ENCODE measurements at places on chromosomes 2 and 18.

DNA sequence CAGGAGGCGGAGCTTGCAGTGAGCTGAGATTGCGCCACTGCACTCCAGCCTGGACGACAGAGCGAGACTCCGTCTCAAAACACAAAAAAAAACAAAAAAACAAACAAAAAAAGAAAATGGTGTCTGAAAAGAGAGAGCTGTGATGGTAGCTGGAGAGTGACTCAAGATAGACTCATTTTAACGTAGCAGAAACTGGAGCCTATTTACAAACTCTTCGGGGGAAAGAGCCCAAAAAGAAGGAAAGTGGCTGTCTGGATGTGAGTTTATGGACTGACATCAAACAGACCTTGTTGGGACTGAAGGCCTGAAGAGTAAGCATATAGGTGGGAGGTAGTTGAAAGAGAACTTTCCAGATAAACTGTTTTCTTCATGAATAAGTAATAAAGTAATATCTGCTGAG, 51.8 kb downstream of the LIMS1 start:
- no peak for DNase-seq

- DNase-seq: no peak
Measured at GRCh38 chr18:28153485-28154065, 23.4 kb downstream of the CDH2 start.

DNA sequence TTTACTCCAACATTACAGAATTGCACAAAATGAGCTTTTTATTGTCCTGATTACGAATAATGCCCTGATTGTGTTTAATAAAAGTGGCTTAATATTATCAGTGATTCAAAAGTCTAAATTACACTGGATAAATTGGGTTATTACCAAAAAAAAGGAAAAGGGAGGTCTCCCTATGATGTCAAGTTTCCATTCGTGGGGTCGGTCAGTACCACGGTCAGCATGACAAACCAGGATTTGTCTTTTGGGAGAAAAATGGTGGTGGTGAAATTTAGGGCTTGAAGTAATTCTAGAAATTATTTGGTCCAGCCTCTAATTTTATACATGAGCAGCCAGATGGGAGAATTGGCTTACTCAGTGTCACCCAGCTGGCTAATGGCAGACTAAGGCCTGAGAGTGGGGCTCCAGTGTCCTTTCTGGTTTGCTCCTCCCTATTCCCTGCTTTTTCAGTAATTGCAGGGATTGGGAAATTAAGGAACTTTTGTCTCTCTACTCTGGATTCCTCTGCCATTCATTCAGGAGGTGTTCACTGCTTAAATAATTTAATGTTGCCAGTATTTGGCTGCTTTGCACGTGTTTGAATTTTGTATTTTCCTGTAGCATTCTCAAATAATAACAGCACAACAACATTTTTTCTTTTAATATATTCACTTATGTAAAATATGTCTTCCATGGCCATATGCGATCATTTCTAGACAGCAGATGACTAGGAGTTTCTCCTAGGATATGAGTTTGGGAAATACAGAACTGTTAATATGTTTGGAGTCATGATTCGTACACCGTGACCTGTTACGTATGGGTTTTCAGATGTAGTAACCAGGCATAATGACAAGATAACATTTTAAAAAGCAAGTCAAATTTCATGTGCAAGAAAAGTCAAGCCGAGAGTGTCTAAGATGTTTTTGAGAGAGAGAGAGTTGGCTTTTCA, 128.9 kb upstream of the NOSTRIN start:
- DNase-seq: no peak

DNA sequence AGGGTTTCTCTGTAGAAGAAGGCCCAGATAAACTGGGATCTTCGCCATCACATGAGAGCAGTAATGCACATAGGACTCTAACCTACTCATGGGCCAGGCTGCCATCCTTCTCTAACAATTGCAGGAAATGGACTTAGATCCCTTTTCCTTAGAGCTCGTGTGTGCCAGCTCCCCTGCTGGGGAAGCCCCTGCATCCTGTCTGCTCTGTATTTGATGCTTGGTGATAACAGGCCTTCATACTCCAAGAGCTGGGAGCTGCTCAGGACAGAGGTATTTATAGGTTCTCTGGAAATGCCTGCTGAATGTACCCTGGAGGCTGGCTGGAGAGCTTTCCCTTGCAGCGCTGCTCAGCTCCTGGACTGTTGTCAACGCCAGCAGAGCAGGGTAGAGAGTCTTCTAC, 249.6 kb downstream of the MTX2 start:
- peak; percentile 99 for DNase-seq

- no peak for DNase-seq
Measured at GRCh38 chr18:35564795-35565453, 16.6 kb upstream of the GALNT1 start.

DNA sequence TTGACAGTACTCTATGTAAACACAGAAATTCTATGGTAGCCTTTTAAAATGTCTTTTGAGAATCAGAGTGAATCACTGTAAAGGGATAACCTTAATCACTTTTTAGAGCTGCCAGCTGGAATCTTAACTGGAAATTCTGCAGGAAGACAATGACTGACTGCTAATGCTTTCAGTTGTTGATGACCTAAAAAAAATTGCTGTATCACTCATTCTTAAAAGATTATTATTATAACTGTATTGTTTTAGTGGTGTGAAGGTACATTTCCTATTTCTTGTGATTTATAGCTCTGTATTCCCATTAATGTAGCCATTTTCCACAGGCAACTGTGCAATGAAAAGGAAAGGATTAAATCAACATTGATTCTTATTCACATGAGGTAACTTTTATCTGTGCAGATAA, 260.5 kb downstream of the CALCRL start:
- peak; percentile 91 for DNase-seq

DNA sequence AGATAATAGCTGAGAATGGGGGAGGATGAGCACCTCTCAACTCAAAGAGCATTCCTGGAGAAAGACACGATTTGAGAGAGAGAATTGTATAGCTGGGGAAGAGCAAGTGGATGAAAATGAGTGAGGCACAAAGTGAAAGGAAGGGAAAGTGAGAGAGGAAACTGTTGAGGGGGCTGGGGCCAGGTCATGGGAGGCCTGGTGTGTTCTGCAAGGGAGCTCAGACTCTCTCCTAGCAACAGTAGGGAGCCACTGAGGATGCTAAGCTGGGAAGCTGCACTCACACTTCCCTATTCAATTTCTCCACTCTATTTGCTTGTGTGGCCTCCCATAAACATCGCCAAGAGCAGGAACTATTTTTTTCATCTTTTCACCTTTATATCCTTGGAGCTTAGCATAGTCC, 14.8 kb downstream of the EVA1A start:
- DNase-seq: no peak

DNA sequence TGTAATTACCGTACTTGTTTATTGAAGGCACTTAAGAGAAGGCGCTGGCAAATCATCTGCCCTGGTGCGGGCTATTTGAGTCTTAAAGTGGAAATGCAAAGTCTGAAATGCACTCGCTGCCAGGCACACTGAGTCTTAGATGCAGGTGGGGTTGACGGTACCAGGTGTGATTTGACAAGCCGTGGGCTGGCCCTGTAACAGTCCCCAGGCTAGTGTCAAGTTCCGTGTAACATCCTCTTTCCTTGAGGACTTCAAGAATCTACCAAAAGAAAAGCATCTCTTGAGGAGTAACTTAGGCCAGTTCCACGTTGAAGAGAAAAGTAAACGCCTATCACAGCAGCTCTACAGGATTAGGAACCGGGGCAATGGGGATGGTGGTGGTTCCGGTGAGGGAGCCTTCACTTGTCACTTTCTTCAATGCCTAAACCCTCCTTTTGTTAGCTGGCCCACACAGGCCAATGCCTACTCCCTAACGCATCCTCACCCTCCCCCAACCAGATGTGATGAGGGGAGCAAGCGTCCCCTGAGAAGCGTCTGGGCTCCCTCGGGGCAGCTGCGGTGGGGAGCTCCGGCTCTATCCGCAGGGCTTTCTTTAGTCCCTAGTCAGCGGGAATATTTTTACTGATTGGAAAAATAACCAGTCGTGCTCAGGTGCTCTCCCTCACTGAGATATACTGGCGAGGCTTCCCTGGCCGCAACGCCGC, 1.5 kb upstream of the UGP2 start:
- no peak for DNase-seq

DNA sequence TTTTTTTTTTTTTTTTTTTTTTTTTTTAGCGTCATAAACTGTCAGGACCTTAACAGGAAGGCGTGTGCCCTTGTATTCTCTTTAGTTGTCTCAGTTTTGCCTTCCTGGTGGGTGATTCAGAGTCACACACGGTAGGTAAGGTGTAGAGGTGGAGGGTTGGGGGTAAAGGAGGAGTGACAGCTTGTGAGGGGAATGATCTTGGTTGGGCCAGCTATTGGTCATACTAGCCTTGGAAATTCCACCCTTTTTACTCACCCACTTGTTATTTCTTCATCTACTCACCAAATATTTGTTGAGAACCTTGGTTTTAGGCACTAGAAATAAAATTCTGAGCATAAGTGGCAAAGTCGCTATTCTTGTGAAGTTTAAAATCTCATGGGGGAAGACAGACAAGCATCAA, 22.2 kb downstream of the SMIM21 start:
- no peak for DNase-seq

GRCh38 chr2:202007015-202007982, 26.4 kb upstream of the FZD7 start:
- DNase-seq: no peak

- no peak for DNase-seq
Measured at GRCh38 chr18:74436158-74436769, 20.8 kb downstream of the DIPK1C start.

DNA sequence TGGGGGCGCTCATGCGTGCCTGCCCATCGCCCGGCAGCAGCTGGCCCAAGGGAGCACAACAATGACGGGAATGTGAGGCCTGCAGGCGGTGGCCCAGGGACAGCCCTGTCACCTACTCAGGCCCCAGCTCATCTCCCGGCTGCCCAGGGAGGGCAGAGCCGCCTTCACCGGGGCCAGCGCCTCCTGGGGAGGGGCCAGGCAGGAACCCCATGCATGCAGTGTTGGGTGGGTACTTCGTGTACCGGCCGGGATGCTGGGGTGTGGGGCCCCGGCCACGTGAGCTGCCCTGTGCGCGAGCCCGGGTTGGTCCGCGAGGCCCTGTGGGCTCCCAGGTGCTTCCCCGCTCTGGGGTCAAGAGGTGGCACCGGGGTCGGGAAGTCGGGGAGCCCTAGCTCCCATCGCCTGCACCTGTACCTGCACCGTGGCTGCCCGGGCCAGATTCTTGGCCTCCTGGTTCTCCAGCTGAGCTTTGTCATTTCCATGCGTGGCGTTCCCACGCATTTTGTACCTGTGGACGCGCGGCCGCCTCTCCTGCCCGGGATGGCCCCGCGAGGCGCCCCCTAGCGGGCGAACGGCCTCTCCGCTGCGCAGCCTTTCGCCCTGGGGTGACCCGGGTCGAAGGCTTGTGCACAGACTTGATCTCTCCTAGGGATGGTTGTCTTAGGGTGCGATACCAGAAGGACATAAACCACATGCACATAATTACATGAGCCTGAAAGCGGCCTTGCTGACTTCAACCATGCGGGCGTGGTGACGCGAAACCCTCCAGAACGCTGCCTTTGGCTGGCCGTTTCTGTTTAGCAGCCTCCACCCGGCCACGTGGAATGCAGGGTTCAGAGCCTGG, 950 bp downstream of the KLHL30 start:
- DNase-seq: no peak

- no peak for DNase-seq
Measured at GRCh38 chr18:75143851-75144250, 65.1 kb downstream of the PTGR3 start.

DNA sequence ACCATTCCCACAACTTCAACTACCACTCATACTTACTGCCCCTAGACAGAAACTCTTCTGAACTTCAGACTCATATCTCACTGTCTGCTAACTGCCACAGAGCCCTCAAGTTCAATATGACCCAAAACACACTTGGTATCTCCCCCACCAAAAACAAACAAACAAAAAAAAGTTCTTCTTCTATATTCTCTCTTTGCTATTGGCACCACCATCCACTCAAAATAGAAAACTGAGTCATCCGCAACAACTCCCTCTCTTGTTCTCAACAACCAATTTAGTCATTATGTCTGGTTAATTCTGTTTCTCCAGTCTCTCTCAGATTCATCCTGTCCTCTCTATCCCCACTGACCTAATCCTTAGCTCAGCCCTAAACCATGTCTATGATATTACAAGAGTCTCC, 7.2 kb upstream of the DCTN1 start:
- no peak for DNase-seq

- no peak for DNase-seq
Measured at GRCh38 chr2:120825370-120826259, 89.9 kb downstream of the GLI2 start.

- no peak for DNase-seq
Measured at GRCh38 chr2:201955702-201956141, 77.9 kb upstream of the FZD7 start.

GRCh38 chr2:52340171-52340570, 1308.2 kb upstream of the NRXN1 start:
- DNase-seq: no peak

DNA sequence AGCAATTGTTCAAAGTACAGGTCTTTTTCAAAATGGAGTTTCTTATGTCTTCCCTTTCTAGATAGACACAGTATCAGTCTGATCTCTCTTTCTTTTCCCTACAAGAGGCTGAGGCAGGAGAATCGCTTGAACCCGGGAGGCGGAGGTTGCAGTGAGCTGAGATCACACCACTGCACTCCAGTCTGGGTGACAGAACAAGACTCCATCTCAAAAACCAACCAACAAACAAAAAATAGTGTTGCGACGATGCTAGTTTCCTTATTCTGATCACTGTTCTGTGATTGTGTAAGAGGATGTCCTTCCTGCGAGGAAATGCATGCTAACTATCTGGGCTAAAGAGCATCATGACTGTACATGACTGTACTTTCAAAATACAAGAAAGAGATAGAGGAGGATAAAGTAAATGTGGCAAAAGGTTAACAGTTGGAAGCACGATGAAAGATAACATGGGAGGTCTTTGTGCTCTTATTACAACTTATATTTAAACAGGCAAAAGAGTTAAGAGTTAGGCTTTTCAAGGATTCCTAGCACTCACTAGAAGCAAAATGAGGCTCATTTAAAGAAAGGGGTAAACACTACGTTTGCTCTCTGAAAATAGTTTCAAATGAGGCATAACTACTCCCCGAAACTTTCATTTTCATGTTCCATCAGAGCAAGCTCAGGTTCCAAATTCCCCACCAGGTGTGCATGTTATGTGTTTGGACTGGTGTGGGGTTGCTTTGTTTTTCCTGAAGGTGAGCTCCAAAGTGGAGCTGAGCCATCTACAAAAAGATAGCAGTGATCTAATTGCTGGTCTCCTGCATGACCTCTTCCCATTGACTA, 23.8 kb downstream of the SOWAHC start:
- peak; percentile 65 for DNase-seq

GRCh38 chr2:159795841-159796690, 1.9 kb downstream of the CD302 start:
- no peak for DNase-seq

DNA sequence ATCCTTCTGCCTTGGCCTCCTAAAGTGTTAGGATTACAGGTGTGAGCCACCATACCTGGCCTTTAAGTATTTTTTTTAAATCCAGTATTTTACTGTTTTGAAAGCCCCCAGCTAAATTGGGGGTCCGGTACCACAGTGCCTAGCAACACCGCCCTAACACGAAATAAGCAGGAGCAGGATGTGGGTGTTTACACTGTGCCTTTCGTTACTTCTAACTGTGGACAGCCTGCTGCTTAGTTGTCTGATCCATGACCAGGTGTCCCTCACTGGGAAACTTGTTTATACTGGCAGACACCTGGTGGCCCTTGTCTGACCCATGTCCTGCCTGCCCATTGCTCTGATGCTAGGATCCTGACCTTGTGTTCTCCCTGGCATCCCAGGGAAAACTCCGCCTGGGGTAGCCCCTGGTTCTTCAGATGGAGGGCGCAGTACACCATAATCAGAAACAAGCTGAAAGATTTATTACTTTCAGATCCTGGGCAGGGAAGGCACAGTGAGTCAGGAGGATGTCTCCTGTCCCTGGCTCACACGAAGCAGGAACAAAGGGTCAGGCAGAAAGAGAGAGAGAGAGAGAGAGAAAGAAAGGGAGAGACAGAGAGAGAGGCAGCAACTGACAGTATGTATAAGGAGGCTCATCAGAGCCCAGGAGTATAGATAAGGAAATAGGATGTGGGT, 55.7 kb downstream of the NCAPH start:
- DNase-seq: peak; percentile 30
